ENCODE measurements at places on chromosomes 2 and 18. TPM values are rescaled to one million over a fixed set of nuclear protein-coding genes. Genes with fewer than 3 reads are reported as not detected.

AGAP1 gene
- 13.9 TPM for total RNA-seq

CDCA7 gene
- 5.5 TPM for total RNA-seq

CRYGD gene
- not detected for total RNA-seq

SDC1 gene
- 68.0 TPM for total RNA-seq

LDLRAD4 gene
- 0.97 TPM for total RNA-seq

TMEFF2 gene
- not detected for total RNA-seq

SCYGR4 gene
- total RNA-seq, result not detected

ZEB2 gene
- 40.6 TPM for total RNA-seq

GPR45 gene
- not detected for total RNA-seq

IL36G gene
- total RNA-seq, result not detected

FTCDNL1 gene
- 0.32 TPM for total RNA-seq

DOK6 gene
- 2.6 TPM for total RNA-seq

ZAP70 gene
- not detected for total RNA-seq

CXCR4 gene
- total RNA-seq, result not detected

UGT1A3 gene
- total RNA-seq, result not detected

DSG2 gene
- total RNA-seq, result 2.6 TPM

ASTL gene
- total RNA-seq, result not detected

KIF5C gene
- under 0.01 TPM for total RNA-seq

CCBE1 gene
- 7.4 TPM for total RNA-seq

SEMA4C gene
- total RNA-seq, result 22.5 TPM

CDKL4 gene
- 4.3 TPM for total RNA-seq

BIN1 gene
- 85.4 TPM for total RNA-seq

ABCG8 gene
- not detected for total RNA-seq

PLEKHH2 gene
- 7.3 TPM for total RNA-seq

EML6 gene
- 0.32 TPM for total RNA-seq

NCK2 gene
- total RNA-seq, result 31.2 TPM

ATL2 gene
- 65.6 TPM for total RNA-seq

MRPS9 gene
- 22.9 TPM for total RNA-seq

PROM2 gene
- 0.32 TPM for total RNA-seq

KLHL41 gene
- 0.43 TPM for total RNA-seq

REG1A gene
- not detected for total RNA-seq

SERPINB12 gene
- not detected for total RNA-seq

FBXO48 gene
- total RNA-seq, result 0.32 TPM

SH3RF3 gene
- 11.9 TPM for total RNA-seq

SPATS2L gene
- 65.6 TPM for total RNA-seq

RFX8 gene
- 1.7 TPM for total RNA-seq

LIPG gene
- total RNA-seq, result 0.86 TPM

SCG2 gene
- 0.97 TPM for total RNA-seq

ERMN gene
- not detected for total RNA-seq

SPDYA gene
- total RNA-seq, result 1.3 TPM

COLEC11 gene
- 0.43 TPM for total RNA-seq

MYL12B gene
- 330 TPM for total RNA-seq

REEP1 gene
- under 0.01 TPM for total RNA-seq

AKAIN1 gene
- total RNA-seq, result not detected

TMEM163 gene
- not detected for total RNA-seq

GPR75 gene
- 2.6 TPM for total RNA-seq

SRD5A2 gene
- total RNA-seq, result not detected

SLC4A3 gene
- 5.6 TPM for total RNA-seq

CCDC148 gene
- 0.32 TPM for total RNA-seq

GREB1 gene
- under 0.01 TPM for total RNA-seq

CCL20 gene
- 0.43 TPM for total RNA-seq

OR6B2 gene
- not detected for total RNA-seq

CCDC88A gene
- 61.2 TPM for total RNA-seq

ERBB4 gene
- total RNA-seq, result not detected

GALR1 gene
- not detected for total RNA-seq

ONECUT2 gene
- under 0.01 TPM for total RNA-seq

HOXD3 gene
- total RNA-seq, result 14.5 TPM

SERPINB13 gene
- total RNA-seq, result not detected

Data from fibroblast of villous mesenchyme (primary cell).